ENCODE measurements at places on chromosomes 6 and 20. TPM values are rescaled to one million over a fixed set of nuclear protein-coding genes. Genes with fewer than 3 reads are reported as not detected.

DDR1 gene
- total RNA-seq = 39.6 TPM

- no peak overlapping the region for H3K4me3 ChIP-seq
- H3K27me3 ChIP-seq = no peaks in the 10 kb centered on the region
- no peak for DNase-seq
- H3K4me1 ChIP-seq = peaks cover 11% of the 10 kb centered on the region
- H3K36me3 ChIP-seq = no peaks in the 10 kb centered on the region
- no peak overlapping the region for H3K27ac ChIP-seq
Measured at GRCh38 chr6:20215310-20215709, 3.0 kb upstream of the MBOAT1 start.

FAM83C gene
- total RNA-seq = under 0.01 TPM

WRNIP1 gene
- 48.3 TPM for total RNA-seq

DNA sequence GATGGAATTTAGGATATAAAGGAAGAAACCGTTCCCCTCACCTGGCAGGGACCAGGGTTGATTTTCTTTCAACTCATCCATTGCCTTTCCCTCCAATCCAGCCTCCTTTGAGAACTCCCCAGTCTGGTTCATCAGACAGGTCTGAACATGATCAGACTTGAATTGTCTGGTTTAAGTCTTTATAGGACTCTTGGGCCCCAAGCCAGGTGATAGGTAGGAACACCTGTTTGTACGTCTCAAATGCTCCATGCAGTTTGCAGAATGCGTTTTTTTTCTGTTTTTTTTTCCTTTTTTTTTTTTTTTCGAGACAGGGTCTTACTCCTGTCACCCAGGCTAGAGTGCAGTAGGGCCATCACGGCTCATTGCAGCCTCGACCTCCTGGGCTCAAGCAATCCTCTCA lies 4.1 kb upstream of the CEP250 start:
- no peak for DNase-seq
- H3K27me3 ChIP-seq = peaks cover 5% of the 10 kb centered on the region

- no peak for DNase-seq
- no peak overlapping the region for H3K27ac ChIP-seq
- H3K4me1 ChIP-seq = no peaks in the 10 kb centered on the region
- H3K36me3 ChIP-seq = no peaks in the 10 kb centered on the region
Measured at GRCh38 chr6:80594461-80594860, 488.0 kb downstream of the BCKDHB start.

BEND3 gene
- 1.5 TPM for total RNA-seq
